SK-N-SH treated with all-trans-retinoic acid at 6 μM for 48 hours (cell line): ENCODE measurements at places on chromosomes 2 and 18.

GRCh38 chr18:76956648-76957047, 134.3 kb downstream of the ZNF236 start:
- ATAC-seq, result no peak

GRCh38 chr2:159201360-159202063, 85.0 kb downstream of the WDSUB1 start:
- ATAC-seq, result peak; percentile 6; the same call in 2 of the 3 replicates

GRCh38 chr2:142270291-142270690, 139.5 kb upstream of the LRP1B start:
- ATAC-seq, result peak; percentile 43; the same call in 1 of the 3 replicates

GRCh38 chr2:44542520-44542919, 180.8 kb downstream of the CAMKMT start:
- no peak for ATAC-seq

GRCh38 chr18:67023059-67023458, 419.2 kb upstream of the CDH19 start:
- no peak for ATAC-seq

DNA sequence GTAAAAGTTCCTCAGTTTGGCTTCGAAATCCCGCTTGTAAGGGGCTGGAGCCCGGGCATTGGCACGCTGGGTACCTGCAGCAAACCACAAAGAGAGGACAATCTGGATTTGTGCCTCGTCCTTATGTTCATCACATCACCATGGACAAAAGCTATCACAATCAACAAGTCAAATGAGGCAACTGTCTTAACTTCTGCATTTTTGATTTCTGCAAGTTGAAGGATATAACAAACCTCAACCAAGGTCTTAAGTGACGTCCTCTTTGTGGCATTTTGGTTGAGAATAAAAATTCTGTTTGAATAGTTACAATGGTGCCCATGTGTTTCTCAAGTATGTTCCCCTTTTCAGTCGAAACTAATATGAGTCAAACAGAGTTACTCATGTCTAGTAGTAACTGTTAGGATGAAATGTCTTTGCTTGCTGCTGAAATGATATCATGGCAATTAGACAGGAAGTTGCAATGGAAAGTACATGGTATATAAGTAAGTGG, 70.8 kb upstream of the STK17B start:
- ATAC-seq, result no peak

DNA sequence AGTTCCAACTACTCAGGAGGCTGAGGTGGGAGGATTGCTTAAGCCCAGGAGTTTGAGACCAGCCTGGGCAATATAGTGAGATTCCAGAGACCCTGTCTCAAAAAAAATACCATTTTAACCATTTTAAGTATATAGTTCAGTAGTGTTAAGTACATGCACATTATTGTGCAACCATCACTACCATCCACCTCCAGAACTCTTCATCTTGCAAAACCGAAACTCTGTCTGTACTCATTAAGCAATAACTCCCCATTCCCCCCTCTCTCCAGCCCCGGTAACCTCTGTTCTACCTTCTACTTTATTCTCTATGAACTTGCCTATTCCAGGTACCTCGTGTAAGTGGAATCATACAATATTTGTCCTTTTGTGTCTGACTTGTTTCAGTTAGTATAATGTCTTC, 86.4 kb downstream of the GFPT1 start:
- ATAC-seq, result no peak

- peak; percentile 83 for ATAC-seq
Observed at GRCh38 chr2:85648619-85649018, 19.4 kb downstream of the SFTPB start.

- ATAC-seq, result peak; percentile 36
Observed at GRCh38 chr2:171763602-171764001, 76.3 kb downstream of the DYNC1I2 start.

DNA sequence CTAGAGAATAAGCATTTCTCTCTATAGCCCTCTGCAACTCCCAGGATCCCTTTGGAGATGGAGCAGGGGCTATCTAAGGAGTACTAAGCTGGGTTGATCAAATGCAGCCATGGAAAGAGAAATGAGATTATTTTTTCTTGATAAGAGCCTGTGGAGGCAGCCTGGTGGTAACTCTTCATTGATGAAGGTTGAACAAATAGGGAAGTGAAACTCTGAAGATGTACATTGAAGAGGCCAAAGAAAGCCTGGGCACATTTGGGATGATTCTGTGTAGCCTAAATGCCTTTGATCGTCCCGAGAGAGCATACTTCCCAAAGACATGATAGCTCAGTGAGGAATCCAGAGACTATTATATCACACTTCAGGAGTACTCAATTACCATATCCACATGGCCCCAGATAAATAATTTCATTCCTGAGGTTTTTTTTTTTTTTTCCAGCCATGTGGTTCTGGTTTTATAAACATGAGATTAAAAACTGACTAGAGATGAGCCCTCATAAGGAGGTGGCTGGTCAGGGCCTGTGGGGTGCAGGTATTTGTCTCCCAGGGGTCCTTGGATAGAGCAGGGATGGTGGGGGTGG, 192.5 kb downstream of the TPGS2 start:
- peak; percentile 31; the same call in 1 of the 3 replicates for ATAC-seq

GRCh38 chr2:43268066-43268953, 41.9 kb upstream of the ZFP36L2 start:
- no peak for ATAC-seq

- peak; percentile 89 for ATAC-seq
Observed at GRCh38 chr2:131055169-131056065, 37.8 kb downstream of the FAM168B start.

GRCh38 chr18:10403708-10404107, 50.7 kb upstream of the APCDD1 start:
- no peak for ATAC-seq

DNA sequence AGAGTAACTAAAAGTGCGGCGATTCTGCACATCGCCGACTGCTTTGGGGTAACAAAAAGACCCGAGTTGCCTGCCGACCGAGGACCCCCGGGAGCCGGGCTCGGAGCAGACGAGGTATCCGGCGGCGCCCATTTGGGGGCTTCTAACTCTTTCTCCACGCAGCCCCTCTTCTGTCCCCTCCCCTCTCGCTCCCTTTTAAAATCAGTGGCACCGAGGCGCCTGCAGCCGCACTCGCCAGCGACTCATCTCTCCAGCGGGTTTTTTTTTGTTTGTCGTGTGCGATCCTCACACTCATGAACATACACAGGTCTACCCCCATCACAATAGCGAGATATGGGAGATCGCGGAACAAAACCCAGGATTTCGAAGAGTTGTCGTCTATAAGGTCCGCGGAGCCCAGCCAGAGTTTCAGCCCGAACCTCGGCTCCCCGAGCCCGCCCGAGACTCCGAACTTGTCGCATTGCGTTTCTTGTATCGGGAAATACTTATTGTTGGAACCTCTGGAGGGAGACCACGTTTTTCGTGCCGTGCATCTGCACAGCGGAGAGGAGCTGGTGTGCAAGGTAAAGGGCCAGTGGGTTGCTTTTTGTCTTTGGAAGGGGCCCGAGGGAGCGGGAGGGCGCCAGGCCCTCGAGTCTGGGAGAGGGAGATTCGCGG, 1.4 kb downstream of the TRIB2 start:
- ATAC-seq, result peak; percentile 4

GRCh38 chr2:66439812-66440542, 5.1 kb downstream of the MEIS1 start:
- ATAC-seq, result no peak

- ATAC-seq, result no peak
Observed at GRCh38 chr2:232491139-232491780, 3.6 kb upstream of the ECEL1 start.

DNA sequence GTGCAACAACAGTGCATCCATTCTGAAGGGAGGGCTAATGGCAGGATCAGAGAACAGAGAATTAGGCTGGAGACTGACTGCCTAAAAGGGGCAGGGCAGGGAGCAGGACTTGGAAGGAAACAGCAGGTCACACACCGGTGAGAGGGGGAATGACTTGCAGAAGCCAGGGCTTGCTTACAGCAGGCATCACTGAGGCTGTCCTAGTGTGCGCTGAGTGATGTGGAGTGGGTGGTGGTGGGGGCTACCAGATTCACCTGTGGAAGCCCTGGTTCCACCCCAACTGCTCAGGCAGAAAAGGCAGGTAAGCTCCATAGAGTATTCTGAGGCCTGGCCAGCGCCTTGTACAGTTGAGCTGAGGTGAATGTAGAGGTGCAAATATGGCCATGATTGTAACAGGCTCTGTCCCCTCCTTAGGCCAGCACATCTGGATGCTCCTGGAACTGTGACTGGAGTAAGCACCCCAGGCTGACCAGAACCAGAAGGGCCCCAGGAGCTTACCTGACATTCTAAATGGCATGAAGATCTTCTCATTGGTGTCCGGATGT, 49.4 kb downstream of the SFXN5 start:
- ATAC-seq, result no peak

DNA sequence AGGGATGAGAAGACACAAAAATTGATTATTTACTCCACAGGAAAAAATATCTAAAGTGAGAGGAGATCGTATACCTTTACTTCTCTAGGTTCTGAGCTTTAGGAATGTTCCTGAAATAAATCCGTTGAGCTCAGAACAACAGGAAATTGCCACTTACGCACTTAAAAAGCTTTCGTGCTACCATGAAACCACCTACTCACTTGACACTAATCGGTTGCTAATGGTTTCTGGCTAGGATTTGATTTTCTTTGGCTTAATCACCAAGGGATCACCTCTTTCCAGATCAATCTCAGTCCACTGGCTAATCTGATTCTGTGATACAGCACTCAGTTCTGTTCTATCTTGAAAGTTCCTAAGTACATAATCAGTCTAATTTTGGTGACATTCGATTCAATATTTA, 419.6 kb downstream of the DLGAP1 start:
- ATAC-seq, result no peak

GRCh38 chr2:51085420-51086068, 53.6 kb upstream of the NRXN1 start:
- ATAC-seq, result no peak

DNA sequence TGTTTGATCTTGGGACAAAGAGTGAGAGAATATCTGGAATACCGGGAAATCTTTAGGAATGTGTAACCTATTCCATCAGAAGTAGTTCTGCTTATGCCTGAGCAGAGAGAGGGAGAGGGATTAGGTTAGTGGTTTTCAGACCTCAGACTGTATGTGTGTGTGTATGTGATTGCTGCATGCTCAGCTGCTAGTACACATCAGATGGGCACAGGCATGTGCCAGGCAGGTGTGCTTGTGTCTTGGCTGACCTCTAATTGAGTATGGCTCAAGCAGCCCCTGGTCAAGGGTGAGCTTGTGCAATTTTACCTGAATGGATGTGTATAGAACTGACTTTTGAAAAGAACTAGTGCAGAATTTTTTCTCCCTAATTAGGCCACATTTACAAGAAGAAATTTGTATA, 91.2 kb downstream of the INSIG2 start:
- ATAC-seq, result no peak

- ATAC-seq, result no peak
Observed at GRCh38 chr18:65994302-65994701, 243.5 kb downstream of the CDH7 start.

GRCh38 chr2:237200462-237200861, 114.8 kb downstream of the COPS8 start:
- no peak for ATAC-seq

DNA sequence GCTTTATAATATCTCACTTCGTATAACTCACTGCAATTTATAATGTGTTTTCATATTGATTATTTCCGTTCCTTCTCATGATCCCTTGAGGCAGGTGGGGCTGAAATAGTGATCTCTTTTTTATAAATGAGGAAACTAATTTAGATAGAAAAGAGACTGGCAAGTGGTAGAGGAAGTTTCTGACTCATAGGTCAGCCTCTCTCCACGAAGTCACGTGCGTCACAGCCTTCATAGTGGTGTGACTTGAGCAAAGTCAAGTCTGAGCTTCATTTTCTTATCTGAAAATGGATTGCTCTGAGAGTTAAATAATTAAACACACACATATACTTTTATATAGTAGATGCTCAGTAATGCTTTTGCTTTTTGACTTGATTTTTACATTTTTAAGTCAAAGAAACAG, 19.9 kb downstream of the ABCG5 start:
- ATAC-seq, result 0 out of 3 replicates have a peak, but pooled peaks have one; percentile 26

- no peak for ATAC-seq
Observed at GRCh38 chr2:181004647-181005325, 24.4 kb downstream of the UBE2E3 start.

- peak; percentile 39 for ATAC-seq
Observed at GRCh38 chr2:55883357-55883756, 40.2 kb downstream of the EFEMP1 start.

DNA sequence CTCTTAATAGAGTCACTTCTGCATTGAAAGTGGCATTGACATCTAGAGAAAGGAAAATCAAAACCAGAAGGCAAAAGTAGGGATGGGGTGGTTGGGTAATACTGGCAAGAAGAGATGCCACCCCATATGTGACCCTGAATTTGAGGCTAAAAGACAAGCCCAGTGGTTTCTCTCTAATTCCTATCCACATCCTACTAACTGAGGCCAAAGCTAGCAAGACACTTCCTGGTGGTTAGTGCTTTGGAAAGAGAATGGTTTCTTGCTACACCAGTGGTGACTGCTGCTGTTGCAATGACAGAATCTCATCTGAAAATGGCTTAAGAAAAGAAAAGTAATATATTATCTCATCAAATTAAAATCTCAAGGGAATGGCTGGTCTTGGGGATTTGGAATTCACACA, 640.6 kb downstream of the EPHA4 start:
- ATAC-seq, result no peak

- no peak; the same call in 2 of the 3 replicates for ATAC-seq
Observed at GRCh38 chr2:205571360-205571959, 110.8 kb upstream of the NRP2 start.

GRCh38 chr2:240478346-240479110, 43.1 kb downstream of the GPC1 start:
- no peak for ATAC-seq

GRCh38 chr2:69095305-69095704, 82.3 kb downstream of the ANTXR1 start:
- ATAC-seq, result peak; percentile 12; the same call in 1 of the 3 replicates

GRCh38 chr2:239559417-239560261, 158.8 kb upstream of the HDAC4 start:
- no peak for ATAC-seq

- no peak for ATAC-seq
Observed at GRCh38 chr2:132562245-132562644, 107.8 kb downstream of the LYPD1 start.

- ATAC-seq, result no peak
Observed at GRCh38 chr18:70250781-70251180, 38.1 kb upstream of the SOCS6 start.

- ATAC-seq, result peak; percentile 54
Observed at GRCh38 chr18:77203071-77203470, 46.6 kb upstream of the GALR1 start.

DNA sequence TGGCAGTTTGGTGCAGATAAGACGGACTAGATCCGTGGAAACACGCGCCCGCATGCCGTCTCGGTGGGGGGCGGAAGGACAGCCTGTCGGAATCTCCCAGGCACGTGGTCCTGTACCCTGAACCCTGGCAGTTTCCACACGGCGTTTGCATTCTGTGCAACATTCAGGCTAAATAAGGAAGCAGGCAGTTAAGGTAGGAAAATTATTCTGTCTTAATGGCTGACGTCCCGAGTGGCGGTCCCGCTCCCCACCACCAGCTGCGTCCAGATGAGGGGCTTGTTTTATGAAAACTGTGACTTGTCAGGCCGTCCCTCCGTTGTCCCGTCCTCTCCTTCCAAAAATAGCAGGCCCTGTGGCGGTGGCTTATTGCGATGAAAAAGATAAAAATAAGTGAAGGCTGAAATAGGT, 120.2 kb downstream of the NFATC1 start:
- no peak for ATAC-seq
